ENCODE measurements at places on chromosomes 1 and 21.

- DNase-seq = peak; percentile 63
Measured at GRCh38 chr1:182629499-182630096, 25.4 kb upstream of the RGS16 start.

- DNase-seq = no peak
Measured at GRCh38 chr1:246425139-246425794, 81.8 kb downstream of the SMYD3 start.

- DNase-seq = no peak
Measured at GRCh38 chr1:228837817-228838716, 102.8 kb downstream of the RHOU start.

DNA sequence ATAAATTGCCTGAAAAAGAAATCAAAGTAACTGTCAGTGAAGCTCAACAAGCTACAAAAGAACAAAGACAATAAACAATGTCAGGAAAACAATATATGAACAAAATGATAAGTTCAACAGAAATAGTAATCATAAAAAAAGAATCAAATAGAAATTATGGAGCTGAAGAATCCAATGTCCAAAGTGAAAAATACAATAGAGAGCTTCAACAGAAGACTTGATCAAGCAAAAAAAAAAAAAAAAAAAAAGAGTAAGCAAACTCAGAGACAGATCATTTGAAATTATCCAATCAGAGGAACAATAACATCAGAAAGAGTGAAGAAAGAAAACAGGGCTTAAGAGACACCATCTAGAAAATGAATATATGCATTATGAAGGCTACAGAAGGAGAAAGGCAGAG lies 251.4 kb upstream of the SAMSN1 start:
- DNase-seq = no peak

GRCh38 chr1:198258491-198258890 lies 101.7 kb downstream of the NEK7 start:
- DNase-seq = no peak

GRCh38 chr1:107740579-107740978 lies 224.4 kb downstream of the VAV3 start:
- DNase-seq = no peak

All from activated CD8-positive, alpha-beta memory T cell treated with anti-CD3 and anti-CD28 coated beads for 4 hours (primary cell).